Activated CD4-positive, alpha-beta T cell treated with anti-CD3 and anti-CD28 coated beads for 1 hour (primary cell): ENCODE measurements at places on chromosomes 2 and 18.
A peak's percentile ranks its signal among the peaks of the same experiment; 100 is the strongest.

- DNase-seq = peak; percentile 8
Measured at GRCh38 chr2:128317181-128317898, 1.3 kb downstream of the HS6ST1 start.

DNA sequence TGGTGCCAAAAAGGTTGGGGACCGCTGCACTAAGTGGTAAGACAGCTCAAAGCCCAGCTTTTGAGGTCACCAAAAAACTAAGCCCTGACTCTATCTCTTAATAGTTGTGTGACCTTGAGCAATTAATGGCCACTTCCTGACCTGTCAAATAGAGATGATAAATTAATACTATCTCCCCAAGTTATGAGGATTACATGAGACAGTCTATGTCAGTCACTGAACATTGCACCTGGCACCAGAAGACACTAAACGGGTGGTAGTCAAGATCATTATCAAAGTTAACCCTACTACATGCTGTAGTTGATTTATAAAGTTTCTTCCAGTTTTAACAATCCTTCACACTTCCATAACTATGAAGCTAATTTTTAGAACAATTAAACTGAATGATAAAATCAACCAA lies 36.5 kb downstream of the STPG4 start:
- no peak for DNase-seq

DNA sequence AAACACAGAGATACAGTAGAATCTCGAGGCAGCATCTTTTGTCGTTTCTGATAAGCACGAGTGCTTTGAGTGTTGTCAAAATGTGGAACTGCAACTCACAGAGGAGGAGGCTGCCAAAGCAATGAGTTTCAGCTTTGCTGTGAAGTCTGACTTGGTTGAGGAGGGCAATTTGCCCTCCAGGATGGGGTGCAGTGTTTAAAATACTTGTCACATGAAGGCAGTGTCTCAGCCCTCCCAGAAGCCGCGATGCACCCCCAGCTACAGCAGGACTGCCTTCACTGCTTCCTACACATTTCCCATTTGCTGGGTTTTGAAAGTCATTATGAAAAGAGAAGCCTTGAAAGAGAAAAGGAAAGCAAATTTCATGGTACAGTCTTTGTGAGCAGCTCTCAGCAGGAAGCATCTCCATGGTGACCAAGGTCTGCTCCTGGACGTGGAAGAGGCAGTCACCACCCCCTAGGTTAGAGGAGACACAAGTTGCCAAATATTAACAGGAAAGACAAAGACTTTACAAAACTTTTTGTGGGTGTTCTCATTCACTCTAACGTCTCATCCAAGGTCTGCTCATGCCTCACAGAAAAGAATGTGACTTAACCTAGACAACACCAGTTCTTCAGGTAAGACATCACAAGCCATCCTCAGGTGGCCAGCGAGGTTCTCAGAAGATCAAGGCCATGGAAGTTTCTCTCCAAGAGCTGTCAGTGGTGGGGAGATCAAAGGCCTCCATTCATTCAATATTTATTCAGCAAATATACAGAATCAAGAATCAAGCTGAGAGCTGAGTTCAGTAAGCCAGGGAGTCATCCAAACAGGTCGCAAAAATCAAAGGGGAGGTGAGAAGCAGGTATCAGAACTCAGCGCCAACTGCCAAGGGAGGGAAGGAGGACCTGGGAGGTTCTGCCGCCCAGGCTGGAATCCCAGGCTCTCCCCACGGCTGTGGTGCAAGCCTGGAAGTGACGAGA lies 476.0 kb downstream of the EIPR1 start:
- DNase-seq = no peak

GRCh38 chr2:238947920-238948710 lies 100.2 kb downstream of the TWIST2 start:
- no peak for DNase-seq

GRCh38 chr2:219638948-219639755 lies 11.7 kb downstream of the SLC4A3 start:
- no peak for DNase-seq
